ENCODE measurements at places on chromosomes 1 and 21. TPM values are rescaled to one million over a fixed set of nuclear protein-coding genes. Genes with fewer than 3 reads are reported as not detected.

The CLDN17 gene
- not detected for total RNA-seq

The TMEM269 gene
- total RNA-seq, result under 0.01 TPM

The ELAPOR1 gene
- total RNA-seq, result 0.74 TPM

The EPHX1 gene
- total RNA-seq, result 31.7 TPM

Measured in smooth muscle cell of bladder (primary cell).